Stimulated activated CD8-positive, alpha-beta memory T cell treated with anti-CD3 and anti-CD28 coated beads, Interleukin-4, amount 100 ng/mL, for 1 hour (primary cell): ENCODE measurements at places on chromosomes 7 and 10.

DNA sequence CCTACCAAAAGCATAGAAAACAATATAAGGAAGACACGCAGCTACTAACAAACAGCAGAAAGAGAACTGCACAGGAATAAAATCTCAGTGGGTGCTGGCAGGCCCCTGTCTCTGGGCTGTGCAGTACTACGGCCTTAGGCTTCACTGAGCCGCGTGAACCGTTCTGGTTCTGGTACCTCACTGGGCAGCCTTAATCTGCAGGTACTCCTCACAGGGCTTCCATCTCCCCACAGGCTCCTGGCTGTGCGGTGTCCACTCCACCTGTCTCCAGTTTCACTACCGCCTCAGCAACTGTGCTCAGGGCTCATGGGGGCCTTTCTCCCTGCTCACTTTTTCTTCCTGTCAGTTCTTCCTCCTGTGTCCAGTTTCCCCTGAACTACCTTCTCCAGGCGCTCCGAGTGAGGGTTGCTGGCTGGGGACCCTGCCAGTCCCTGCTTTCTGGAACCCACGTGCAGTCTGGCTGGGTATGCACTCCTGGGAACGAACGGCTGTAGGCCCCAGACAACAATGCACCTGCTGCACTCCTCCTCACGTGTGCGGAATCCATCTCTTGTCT, 75.7 kb downstream of the VIPR2 start:
- DNase-seq, result no peak

GRCh38 chr7:70596598-70596913, 535.4 kb upstream of the GALNT17 start:
- DNase-seq, result no peak

GRCh38 chr7:45328403-45328981, 170.9 kb downstream of the RAMP3 start:
- no peak for DNase-seq

GRCh38 chr10:107002068-107002467, 162.4 kb downstream of the SORCS1 start:
- no peak for DNase-seq

DNA sequence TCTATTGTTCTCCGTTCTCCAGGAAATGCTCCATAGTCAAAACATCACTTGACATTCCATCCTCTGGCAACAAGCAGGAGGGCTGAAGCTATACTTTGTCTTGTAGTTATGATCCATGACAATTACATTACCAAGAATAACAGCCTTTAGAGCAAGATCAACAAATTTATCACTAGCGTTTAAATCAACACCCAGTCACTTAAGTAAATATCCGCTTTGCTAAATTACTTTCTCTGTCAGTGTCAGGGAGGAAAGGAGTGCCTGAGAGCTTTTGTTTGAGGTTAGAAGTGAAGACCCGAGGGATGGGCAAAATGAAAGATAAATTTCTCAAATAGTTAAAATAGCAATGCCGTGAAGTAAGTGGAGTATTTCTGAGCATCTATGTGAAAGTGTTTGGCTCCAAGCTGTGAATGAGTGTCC, 236.1 kb upstream of the BMPER start:
- no peak for DNase-seq

GRCh38 chr7:47940088-47941013, 7.9 kb downstream of the PKD1L1 start:
- no peak for DNase-seq

GRCh38 chr7:137439829-137440825, 96.6 kb upstream of the PTN start:
- DNase-seq, result no peak

DNA sequence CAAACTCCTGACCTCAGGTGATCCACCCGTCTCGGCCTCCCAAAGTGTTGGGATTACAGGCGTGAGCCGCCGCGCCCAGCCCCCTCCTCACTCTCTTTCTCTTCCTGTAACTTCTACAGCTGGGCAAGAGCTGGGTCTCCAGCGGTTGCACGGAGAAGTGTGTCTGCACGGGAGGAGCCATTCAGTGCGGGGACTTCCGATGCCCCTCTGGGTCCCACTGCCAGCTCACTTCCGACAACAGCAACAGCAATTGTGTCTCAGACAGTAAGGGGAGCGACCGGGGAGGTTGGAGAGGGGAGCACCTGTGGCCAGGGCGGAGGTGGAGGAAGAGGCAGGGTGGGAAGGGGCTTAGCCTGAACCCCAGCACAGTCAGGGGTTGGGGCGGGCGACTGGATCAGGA, 41.4 kb downstream of the EPHB4 start:
- DNase-seq, result no peak

GRCh38 chr7:154195266-154195665, 143.1 kb downstream of the DPP6 start:
- DNase-seq, result no peak

- DNase-seq, result no peak
Observed at GRCh38 chr10:5904227-5904626, 14.2 kb downstream of the FBH1 start.

DNA sequence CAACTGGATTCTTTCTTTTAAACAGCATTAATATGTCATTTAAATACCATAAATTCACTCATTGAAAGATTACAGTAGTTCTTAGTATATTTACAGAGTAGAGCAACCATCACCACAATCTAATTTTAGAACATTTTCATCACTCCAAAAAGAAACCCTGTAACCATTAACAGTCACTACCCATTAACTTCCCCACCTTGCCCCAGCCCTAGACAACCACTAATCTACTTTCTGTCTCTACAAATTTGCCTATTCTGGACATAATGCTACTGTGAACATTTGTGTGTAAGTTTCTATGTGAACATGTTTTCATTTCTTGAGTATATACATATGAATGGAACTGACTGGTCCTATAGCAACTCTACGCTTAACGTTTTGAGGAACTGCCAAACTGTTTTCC, 42.4 kb downstream of the P4HA1 start:
- DNase-seq, result no peak

DNA sequence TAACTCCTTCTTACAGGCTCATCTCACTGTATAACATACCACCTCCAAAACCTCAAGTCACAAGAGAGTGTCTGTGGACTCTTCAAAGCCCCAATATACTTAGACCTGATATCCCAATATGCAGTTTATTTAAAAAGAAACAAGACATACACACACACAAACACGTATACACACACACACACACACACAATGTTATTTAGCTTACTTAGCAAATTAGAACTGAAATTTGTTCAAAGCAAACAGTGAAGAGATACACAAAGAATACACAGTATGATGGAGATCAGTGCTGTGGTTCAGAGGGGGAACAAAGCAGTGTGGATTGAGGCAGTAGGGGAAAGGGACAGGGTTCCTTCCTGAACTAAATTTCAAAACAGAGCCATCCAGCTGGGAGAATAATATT, 807.2 kb downstream of the IPMK start:
- DNase-seq, result no peak

DNA sequence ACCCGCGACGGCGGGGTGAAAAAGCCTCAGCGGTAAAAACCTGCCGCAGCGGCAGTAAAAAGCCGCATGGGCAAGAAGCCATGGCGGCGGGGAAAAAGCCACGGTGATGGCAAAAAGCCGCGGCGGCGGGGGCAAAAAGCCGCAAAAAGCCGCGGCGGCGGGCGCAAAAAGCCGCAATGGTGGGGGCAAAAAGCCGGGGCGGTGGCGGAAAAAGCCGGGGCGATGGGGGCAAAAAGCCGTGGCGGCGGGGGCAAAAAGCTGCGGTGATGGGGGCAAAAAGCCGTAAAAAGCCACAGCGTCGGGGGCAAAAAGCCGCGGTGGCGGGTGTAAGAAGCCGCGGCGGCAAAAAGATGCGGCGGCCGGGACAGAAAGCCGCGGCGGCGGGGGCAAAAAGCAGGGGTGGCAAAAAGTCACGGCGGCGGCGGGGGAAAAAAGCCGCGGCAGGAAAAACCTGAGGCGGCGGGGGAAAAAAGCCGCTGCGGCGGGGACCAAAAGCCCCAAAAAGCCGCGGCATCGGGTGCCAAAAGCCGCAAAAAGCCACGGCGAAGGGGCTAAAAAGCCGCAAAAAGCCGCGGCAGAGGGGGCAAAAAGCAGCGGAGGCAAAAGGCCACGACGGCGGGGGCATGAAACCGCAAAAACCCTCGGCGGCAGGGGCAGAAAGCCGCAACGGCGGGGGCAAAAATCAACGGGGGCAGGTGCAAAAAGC, 488.5 kb downstream of the ZNF33B start:
- no peak for DNase-seq

GRCh38 chr10:1002425-1003006, 14.3 kb downstream of the GTPBP4 start:
- no peak for DNase-seq

DNA sequence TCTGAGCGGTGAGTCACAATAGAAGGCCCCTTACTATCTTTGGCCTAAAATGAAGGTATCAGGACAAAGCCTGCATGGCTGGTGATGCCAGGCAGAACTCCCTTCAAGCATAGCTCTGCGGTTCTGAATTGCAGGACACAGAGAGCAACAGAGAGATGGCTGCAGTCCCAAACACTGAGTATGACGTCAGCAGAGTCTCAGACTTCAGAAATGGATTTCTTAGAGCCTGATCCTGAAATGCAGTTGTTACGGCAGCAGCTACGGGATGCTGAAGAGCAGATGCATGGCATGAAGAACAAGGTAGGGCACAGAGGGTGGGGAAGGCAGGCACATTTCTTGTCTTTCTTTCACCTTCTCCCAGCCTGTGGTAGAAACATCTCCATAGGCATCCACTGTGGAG, 13.5 kb downstream of the CCDC136 start:
- no peak for DNase-seq

DNA sequence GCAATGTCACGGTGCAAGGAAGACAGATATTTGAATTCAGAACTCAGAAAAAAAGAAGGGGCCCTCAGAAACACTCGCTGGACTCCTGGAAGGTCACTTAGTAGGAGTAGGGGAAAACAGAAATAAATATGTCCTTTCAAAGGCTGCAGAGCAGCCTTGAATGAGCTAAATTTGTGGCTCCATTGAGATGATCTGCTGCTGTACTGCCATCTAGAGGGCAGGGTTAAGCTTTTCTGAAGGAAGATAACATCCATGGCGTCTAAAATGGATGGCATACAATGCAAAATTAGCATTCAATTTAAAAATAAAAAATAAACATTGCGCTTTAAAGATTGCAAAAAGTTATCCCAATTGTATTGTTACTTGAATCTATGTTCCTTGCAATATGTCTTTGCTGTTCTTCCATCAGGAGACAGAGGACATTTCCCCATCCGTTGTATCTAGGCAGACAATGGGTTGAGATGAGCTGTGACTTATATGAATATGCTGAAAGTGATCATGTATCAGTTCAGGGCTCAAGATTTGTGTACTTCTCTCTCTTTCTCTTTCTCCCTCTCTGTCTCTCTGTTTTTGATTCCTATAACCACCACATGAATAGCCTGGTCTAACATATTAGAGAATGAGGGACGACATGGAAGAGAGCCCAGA, 642.2 kb downstream of the SH2D4B start:
- DNase-seq, result no peak

- no peak for DNase-seq
Observed at GRCh38 chr7:71363223-71363622, 231.3 kb downstream of the GALNT17 start.

- DNase-seq, result no peak
Observed at GRCh38 chr7:5596046-5596895, 172.6 kb upstream of the TNRC18 start.

DNA sequence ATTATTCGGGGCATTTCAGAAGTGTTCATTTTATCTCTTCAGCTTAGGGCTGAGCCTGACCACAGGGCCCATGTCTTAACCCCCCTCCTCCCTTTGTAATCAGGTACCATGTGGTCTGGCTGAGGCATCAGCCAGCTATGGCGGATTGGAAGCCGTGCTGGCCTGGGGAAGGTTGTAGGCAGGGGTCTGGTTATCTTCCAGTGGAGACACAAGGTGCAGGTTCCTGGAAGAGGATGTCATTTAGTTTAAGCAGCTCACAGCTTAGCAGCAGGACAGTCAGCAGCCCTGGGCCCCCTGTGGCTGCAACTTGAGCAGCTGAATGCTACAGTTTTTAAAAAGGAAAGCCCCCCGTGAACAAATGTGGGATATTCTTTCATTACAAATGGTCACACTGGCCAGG, 22.1 kb downstream of the BAG3 start:
- no peak for DNase-seq

GRCh38 chr10:200405-200804, 65.2 kb downstream of the ZMYND11 start:
- no peak for DNase-seq

- no peak for DNase-seq
Observed at GRCh38 chr10:79129361-79129997, 60.7 kb downstream of the ZMIZ1 start.

DNA sequence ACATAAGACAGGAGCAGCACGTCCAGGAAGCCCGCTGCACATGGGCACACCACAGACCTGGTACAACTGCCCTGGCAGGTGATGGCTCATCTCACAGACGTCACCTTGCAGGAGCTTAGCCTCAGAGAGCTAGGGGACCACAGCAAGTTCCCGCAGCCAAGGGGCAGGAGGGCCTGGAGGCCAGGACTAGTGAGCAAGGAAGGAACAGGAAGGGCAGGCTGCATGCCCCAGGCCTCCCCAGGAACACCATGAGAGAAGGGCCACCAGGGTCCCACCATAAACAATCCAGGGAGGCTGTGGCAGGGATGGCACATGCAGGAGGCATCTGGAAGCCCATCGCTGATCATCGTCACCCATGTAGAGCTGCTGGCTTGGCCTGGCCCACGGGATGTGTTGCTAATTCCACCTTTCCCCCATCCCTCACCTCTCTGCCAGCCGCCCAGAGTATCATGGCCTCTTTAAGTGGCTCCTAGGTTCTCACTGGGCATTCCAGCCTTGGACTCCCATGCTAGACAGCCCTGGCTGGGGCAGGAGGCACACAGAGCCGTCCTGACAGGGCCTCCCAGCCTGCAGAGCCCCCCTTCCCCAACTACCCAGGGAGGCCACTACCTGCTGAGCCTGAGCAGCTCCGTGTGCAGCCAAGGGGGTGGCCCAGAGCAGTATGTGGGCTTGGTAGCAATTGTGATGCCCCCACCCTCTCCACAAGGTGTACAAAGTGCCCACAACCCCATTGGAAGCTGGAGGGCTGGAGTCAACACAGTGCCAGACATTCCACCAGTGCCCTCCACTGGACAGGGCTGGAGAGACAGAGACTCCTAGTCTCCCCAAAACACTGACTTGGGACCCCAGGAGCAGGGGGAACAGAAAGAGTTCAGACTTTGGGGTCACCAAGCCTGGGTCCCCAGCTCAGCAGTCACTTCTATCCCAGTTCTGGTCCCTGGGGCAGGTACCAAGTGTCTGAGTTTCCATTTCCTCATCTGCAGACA, 35.5 kb downstream of the GRID1 start:
- DNase-seq, result no peak
